ENCODE measurements at places on chromosomes 7 and 10.

DNA sequence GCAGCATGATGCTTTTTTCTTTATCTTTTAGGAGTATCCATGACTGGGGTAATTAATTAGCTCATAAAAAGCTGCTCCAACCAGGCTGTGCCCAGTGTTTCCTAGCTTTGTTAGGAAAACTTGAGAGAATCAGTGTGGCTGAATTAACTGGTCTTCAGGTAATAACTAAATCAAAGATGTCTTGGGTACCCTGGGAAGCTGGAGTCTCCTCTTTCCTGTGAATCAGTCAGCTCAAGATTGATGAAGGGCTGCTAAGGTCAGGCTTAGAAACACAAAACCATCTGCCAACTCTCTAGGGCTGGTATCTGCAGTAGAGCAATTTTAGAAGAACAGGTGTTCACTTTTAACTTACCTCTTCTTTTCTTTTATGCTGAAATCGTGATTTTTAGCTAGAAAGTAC is 21.4 kb upstream of the ATOH7 start:
- no peak for DNase-seq

DNA sequence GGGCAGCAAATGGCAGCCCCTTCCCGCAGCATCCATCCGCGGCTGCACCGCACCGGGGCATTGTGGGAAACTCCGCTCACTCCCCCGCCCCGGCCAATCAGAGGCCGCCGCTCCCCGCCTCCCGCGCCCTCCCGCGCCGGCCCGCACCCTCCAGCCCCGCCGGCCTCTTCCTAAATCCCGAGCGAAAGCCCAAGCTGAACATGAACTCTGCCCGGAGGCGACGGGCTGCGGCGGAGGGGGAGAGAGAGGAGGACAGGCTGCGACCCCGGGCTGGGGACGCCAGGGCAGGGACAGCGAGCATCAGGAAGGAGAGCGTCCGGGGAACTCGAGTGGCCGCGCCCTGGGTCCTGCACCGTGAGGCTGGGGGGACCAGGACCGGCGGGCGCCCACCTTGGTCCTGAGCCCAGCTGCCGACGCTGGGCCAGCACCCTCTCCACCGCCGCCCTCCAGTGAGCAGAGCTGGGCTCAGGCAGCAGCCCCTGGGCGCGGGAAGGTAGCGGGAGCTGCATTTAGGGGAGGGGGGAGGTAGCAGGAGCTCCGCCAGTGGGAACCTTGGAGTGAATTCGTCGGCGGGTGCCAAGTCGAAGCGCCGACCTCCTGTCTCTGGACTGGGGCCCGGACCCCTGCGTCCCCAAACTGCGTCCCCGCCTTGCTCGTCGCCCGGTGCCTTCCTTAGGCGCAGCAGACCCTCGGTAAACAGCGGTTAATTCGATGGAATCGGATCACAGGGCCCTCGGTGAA is at the start of gene DGKI:
Gene DGKI (minus strand): TSS at position 148 of the 741 bp plus-strand sequence.
- DNase-seq, result no peak

DNA sequence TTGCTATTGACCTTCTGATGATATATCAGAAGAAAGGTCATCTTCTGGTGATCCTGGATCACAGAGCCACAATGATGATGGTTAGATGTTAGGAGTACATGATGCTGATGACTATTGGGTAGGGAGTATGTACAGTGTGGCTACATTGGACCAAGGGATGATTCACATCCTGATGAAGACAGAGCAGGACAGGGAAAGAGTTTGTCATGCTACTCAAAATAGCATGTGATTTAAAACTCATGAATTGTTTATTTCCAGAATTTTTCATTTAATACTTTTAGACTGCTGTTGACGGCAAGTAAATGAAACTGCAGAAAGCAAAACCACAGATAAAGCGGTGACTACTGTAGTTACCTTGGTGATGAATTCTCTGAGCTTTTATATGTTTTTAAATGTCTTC is 397.3 kb downstream of the PPP1R3A start:
- no peak for DNase-seq

GRCh38 chr10:33655921-33656320 is 321.5 kb upstream of the NRP1 start:
- no peak for DNase-seq

DNA sequence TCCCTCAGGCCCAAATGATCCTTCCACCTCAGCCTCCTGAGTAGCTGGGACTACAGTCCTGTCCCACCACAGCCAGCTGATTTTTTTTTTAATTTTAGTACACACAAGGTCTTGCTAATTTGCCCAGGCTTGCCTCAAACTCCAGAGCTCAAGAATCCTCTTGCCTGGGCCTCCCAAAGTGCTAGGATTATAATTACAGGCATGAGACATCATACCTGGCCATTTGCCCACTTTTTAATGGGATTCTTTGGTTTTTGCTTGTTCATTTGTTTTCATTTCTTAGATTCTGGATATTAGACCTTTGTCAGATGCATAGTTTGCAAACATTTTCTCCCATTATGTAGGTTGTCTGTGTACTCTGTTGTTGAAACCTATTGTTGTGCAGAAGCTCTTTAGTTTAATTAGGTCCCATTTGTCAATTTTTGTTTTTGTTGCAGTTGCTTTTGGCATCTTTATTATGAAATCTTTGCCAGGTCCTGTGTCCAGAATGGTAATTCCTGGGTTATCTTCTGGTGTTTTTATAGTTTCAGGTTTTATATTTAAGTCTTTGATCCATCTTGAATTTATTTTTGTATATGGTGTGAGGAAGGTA is 95.2 kb downstream of the GLCCI1 start:
- no peak for DNase-seq

GRCh38 chr10:73079779-73080541 is 16.7 kb downstream of the P4HA1 start:
- DNase-seq, result no peak

GRCh38 chr7:107703219-107703618 is 40.7 kb upstream of the CBLL1 start:
- DNase-seq, result no peak

DNA sequence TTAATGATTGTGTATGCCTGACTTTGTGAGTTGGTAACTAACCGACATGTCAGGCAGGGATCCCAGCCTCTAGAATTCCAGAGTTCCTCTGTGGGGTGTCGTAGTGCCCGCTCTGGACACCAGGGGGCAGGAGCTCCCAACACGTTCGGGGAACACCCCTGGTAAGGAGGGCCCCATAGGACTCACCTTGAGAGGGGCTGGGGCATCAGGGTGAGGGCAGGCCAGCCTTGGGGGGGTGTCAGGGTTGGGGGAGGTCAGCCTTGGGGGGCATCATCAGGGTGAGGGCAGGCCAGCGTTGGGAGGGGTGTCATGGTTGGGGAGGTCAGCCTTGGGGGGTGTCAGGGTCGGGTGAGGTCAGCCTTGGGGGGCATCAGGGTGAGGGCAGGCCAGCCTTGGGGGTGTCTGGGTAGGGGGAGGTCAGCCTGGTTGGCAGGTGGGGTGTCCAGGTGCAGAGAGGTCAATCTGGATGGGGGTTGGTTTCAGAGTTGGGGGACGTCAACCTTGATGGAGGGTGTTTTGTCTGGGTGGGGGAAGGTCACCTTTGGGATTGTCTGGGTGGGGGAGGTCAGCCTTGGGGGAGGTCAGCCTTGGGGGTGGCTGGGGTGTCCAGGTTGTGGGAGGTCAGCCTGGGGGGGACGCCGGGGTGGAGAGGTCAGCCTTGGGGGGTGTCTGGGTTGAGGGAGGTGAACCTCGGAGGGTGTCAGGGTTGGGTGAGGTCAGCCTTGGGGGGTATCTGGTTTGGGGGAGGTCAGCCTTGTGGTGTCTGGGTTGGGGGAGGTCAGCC is 45.6 kb upstream of the SUN1 start:
- DNase-seq, result peak; percentile 59

DNA sequence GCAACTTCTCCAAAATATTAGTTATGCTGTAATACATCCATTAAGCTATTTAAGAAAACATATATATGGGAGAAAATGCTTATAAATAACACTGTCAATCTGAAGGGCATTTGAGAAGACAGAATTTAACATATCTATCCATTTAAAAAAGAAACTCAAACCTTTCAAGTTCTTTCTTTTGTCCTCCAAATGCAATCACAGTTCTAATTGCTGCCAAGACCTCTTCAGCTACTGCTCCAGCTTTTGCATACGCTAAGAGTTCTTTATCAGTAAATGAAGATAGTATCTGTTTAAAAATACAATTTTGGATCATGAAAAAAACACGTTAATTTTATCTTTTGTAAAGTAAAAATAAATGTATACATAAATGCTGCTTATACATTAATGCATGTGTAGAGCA is 39.6 kb downstream of the ABCB1 start:
- no peak for DNase-seq

- no peak for DNase-seq
Measured at GRCh38 chr10:90775351-90776028, 82.3 kb downstream of the HTR7 start.

Data from NAMALWA (cell line).